ENCODE measurements at places on chromosomes 4 and X.

GRCh38 chr4:6926681-6927478 lies 17.3 kb downstream of the TBC1D14 start:
- no peak for DNase-seq

- no peak for DNase-seq
Measured at GRCh38 chr4:87697272-87697671, 47.2 kb downstream of the DMP1 start.

- DNase-seq: no peak
Measured at GRCh38 chrX:68121371-68121770, 311.9 kb downstream of the OPHN1 start.

DNA sequence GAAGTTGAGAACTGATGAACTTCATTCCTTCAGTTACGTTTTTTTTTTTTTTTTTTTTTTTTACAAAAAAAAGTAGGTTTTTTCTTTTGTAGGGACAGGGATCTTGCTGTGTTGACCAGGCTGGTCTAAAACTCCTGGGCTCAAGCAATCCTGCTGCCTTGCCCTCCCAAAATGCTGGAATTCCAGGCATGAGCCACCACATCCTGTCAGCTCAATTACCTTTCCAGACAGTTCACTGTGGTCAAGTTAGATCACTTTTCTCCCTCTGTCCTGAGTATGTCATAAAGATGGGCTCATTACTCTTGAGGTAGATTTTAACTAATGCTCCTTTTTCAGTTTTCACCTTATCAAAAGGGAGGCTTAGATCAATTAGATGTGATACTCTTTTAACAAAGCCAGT lies 10.8 kb upstream of the NR3C2 start:
- no peak for DNase-seq

GRCh38 chr4:88097301-88097700 lies 61.1 kb downstream of the ABCG2 start:
- DNase-seq: no peak

DNA sequence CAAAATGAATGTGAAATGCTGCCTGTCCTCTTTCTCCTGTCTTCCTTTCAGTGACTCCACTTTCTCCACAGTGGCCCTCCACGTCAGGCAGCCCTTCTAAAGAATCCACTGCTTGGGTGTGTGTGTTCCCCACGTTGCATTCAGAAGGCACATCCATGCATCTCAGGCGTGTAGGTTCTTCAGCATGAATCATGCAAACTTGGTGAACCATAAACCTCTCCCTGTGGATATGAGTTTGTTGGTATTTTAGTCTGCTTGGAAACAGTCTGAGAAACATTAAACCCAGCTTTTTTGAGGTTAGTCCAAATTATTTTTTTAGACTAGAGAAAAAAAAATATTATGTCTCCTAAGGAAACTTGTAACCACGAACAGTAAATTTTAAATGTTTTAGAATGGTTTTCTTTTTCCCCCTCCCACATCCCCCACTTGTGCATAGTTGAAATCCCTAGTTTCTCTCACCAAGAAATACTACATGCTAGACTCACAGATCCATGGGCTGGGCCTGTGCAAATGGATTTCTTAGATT lies 251.6 kb downstream of the CBR4 start:
- no peak for DNase-seq

Measured in ureter (tissue), 1 donor.